Esophagus muscularis mucosa (tissue), 4 donors: ENCODE measurements at places on chromosomes 11 and 22. TPM values are rescaled to one million over a fixed set of nuclear protein-coding genes. Genes with fewer than 3 reads are reported as not detected.

Gene LAYN
- 12.0 TPM for total RNA-seq

Gene HOATZ
- not detected for total RNA-seq

DNA sequence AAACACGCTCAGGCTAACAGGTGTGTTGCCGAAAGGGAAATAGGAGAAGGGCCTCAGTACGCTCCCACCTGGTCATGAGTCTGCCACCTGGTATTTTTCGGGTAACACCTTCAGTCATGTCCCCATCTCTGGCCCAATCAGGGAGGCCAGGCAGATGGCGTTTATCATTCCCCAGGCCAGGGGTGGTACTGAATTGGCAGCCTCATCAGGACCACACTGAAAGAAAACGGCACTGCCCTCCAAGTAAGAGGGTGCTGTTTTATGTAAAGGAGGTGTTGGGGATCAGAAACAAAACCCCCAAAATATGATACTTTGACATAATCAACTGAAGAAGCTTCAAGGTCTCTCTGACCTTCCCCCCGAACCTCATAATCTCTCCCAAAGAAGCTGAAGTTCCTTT lies 58.9 kb downstream of the RCN1 start:
- no peaks in the 10 kb centered on the region for H3K4me1 ChIP-seq
- no peaks in the 10 kb centered on the region for H3K27me3 ChIP-seq
- H3K27ac ChIP-seq = no peak overlapping the region
- no peaks in the 10 kb centered on the region for H3K36me3 ChIP-seq
- peak; percentile 80 for DNase-seq

GRCh38 chr11:84853841-84854497 lies 773.2 kb downstream of the DLG2 start:
- no peak overlapping the region for H3K27ac ChIP-seq
- H3K4me3 ChIP-seq = no peak overlapping the region
- no peaks in the 10 kb centered on the region for H3K4me1 ChIP-seq
- DNase-seq = no peak

DNA sequence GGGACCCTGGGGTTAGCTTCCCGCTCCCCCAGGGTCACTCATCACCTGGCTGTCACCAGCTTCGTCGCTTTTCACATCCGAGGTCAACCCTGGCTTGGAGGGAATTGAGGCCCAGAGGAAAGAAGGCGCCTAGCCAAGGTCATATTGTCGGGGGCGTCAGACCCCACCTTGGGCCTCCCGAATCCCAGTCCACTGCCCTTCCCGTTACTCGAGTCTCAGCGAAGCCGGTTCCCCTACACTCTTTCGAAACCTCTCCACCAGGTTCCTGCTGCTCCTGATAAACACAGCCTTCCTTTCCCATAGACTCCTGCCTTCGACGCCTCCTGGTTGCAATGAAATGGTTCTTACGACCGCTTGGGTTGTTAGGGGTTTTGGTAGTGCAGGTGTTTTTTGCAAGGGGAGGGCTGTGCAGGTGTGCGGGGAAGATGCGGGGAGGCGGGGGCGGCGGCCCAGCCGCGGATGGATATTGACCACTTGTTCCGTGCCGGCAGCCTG lies 642 bp downstream of the NAA40 start:
- peaks cover 24% of the 10 kb centered on the region for H3K4me1 ChIP-seq
- no peaks in the 10 kb centered on the region for H3K27me3 ChIP-seq
- no peak for DNase-seq
- peak overlapping the region; percentile 78 for H3K4me3 ChIP-seq

DNA sequence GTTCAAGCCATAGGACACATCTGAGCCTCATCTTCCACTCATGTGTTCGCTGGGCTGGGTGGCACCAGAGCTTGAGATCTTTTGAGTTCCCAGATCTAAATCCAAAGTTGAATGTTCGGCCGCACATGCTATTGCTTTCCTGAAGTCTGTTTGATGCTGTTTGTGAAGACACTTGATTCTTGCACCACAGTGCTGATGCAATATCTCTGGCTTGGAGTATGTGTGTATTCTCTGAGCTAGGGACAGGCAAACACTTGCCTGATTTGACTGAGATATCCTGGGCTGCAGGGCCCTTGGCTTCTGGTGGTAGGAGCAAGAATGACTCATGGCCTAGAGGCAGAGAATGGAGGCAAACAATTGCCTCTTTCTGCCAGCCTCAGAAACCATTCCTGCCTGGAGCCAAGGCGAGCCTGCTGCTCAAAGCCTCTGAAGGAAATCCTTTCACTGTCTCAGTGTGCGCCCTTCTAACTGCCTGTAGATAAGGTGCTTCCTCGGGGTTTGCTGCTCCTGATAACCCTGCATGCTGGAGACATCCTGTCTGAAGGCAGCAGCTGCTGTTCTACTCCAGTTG lies 73.0 kb downstream of the CYB5R2 start:
- no peaks in the 10 kb centered on the region for H3K27me3 ChIP-seq
- H3K4me1 ChIP-seq = peaks cover under 1% of the 10 kb centered on the region
- H3K36me3 ChIP-seq = no peaks in the 10 kb centered on the region
- peak overlapping the region; percentile 16 for H3K27ac ChIP-seq
- H3K4me3 ChIP-seq = no peak overlapping the region
